ENCODE measurements at places on chromosomes 16 and 17. TPM values are rescaled to one million over a fixed set of nuclear protein-coding genes. Genes with fewer than 3 reads are reported as not detected.

DNA sequence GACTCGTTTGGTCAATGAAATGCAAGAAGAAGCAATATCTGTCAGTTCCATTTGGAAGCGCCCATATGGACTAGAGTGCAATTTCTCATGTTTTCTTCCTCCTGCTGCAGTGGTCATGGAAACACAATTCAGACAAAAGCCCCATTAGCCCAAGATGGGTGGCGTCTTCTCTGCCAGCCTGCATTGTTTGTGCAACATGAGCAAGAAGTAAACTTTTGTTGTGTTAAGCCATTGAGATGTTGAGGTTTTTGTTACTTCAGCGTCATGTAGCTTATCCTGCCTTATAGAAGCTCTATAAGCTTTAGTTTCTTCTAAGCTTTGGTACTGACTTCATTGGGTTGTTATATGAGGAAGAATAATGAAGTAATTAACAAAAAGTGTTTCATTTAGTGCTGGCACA lies 137.4 kb downstream of the NPIPB5 start:
- no peaks in the 10 kb centered on the region for H3K36me3 ChIP-seq
- H3K27ac ChIP-seq = no peak overlapping the region
- no peaks in the 10 kb centered on the region for H3K4me1 ChIP-seq
- H3K4me3 ChIP-seq = no peak overlapping the region
- peaks cover 8% of the 10 kb centered on the region for H3K27me3 ChIP-seq

- no peaks in the 10 kb centered on the region for H3K4me1 ChIP-seq
- peaks cover 13% of the 10 kb centered on the region for H3K27me3 ChIP-seq
- DNase-seq = peak; percentile 39
- no peak overlapping the region for H3K27ac ChIP-seq
Measured at GRCh38 chr16:87570938-87571867, 31.1 kb upstream of the JPH3 start.

GRCh38 chr16:70753694-70754325 lies 47.1 kb downstream of the VAC14 start:
- DNase-seq = no peak
- no peak overlapping the region for H3K4me3 ChIP-seq
- H3K27ac ChIP-seq = no peak overlapping the region
- no peaks in the 10 kb centered on the region for H3K27me3 ChIP-seq

GRCh38 chr16:1530883-1531637 lies 2.4 kb upstream of the TMEM204 start:
- peaks cover 13% of the 10 kb centered on the region for H3K4me1 ChIP-seq
- peaks cover 16% of the 10 kb centered on the region for H3K36me3 ChIP-seq
- no peak overlapping the region for H3K27ac ChIP-seq
- H3K27me3 ChIP-seq = no peaks in the 10 kb centered on the region
- no peak overlapping the region for H3K4me3 ChIP-seq

GRCh38 chr17:36566081-36566480 lies 21.4 kb downstream of the GGNBP2 start:
- H3K27me3 ChIP-seq = no peaks in the 10 kb centered on the region
- no peak for DNase-seq
- no peak overlapping the region for H3K4me3 ChIP-seq
- peaks cover 9% of the 10 kb centered on the region for H3K4me1 ChIP-seq
- peaks cover 31% of the 10 kb centered on the region for H3K36me3 ChIP-seq

DNA sequence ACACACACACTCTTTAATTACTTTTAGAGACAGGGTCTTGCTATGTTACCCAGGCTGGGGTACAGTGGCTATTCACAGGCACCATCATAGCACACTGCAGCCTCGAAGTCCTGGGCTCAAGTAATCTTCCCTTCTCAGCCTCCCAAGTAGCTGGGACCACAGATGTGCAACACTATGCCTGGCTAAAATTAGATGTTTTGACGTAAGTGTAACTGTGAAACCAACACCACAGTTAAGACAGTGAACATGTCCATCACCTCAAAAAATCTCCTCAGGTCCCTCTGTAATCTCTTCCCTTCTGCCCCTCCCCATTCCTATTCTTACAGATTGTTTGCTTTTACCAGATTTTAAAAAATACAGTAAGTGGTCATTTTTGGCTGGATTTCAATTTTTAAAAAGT lies 66.7 kb downstream of the RPGRIP1L start:
- no peak overlapping the region for H3K4me3 ChIP-seq
- peaks cover 20% of the 10 kb centered on the region for H3K36me3 ChIP-seq
- H3K27me3 ChIP-seq = no peaks in the 10 kb centered on the region
- H3K4me1 ChIP-seq = no peaks in the 10 kb centered on the region
- no peak for DNase-seq

DNA sequence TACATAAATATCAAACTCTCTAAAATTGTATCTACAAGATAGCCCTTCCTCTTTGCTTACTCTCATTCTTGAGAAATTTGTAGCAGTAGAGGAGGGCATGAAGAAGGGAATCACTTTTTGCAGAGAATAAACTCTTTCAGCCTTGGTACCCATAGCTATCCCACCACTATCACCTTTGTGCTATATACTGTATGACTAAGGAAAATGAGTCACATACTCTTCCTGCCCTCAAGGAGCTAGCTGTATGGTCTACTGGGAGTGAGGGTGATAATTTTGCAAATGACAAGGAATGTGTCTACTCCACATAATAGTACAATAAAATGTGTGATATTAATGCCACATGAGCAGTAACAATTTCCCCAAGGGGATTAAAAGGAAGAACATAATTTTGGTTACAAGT lies 184.6 kb upstream of the WSB1 start:
- no peak for DNase-seq
- no peaks in the 10 kb centered on the region for H3K36me3 ChIP-seq
- H3K4me3 ChIP-seq = no peak overlapping the region
- H3K27ac ChIP-seq = no peak overlapping the region
- peaks cover 6% of the 10 kb centered on the region for H3K27me3 ChIP-seq

GRCh38 chr17:2190014-2190413 lies 113.6 kb downstream of the SMG6 start:
- peaks cover 44% of the 10 kb centered on the region for H3K36me3 ChIP-seq
- no peaks in the 10 kb centered on the region for H3K27me3 ChIP-seq
- peaks cover 40% of the 10 kb centered on the region for H3K4me1 ChIP-seq
- no peak for DNase-seq
- H3K4me3 ChIP-seq = no peak overlapping the region

DNA sequence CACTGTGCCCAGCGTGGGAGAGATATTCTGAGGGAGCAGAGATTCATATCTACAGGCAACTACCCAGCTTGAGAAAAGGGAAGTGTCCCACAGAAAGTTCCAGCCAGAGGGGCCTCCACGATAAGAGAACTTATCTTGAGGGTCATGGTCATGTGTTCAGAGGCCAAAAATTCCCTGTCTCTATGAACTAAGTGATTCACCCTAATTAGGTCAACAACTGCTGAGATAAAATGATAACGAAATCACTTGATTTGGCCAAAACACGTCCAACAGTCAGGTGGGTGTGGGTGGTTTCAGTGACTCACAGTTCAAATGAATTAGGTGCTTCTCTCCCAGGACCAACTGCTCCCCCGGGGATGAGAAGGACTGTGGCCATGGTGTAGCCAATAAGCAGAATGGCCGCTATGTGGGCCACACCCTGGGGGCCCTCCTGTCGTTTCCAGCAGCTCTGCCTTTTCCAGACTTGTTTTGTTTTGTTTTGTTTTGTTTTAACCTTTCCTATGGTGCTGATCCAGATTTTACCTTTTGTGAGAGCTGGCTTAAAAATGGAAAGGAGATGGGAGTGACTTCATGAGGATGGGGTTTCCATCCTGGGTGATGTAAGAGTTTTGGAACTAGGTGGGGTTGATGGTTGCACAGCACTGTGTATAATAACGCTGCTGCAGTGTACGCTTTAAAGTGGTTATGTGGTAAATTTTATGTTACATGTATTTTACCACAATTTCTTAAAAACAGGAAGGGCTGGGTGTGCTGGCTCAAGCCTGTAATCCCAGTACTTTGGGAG lies 8.7 kb downstream of the DNAI2 start:
- no peaks in the 10 kb centered on the region for H3K27me3 ChIP-seq
- H3K4me3 ChIP-seq = peak overlapping the region; percentile 38
- peaks cover 28% of the 10 kb centered on the region for H3K4me1 ChIP-seq
- H3K36me3 ChIP-seq = no peaks in the 10 kb centered on the region
- peak; percentile 71 for DNase-seq

DNA sequence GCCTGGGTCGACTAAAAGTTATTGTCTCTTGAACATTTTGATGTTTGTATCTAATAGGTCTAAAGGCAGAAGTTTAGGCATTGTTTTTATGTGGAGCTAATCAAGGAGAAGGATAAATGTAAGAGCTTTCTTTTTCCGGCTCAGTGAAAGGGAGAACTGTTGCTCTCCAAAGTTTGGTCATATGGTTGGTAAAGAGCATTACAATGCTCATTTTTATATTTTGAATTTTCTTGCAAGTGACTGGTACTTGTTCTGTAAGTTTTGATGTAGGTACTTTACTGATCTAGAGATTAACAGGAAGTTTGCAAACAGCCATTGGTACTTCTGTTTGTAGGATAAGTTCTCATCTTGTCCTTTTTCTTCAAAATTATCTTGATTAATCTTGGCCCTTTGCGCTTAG lies 30.9 kb upstream of the BCAS3 start:
- no peak overlapping the region for H3K4me3 ChIP-seq
- DNase-seq = no peak
- peaks cover 23% of the 10 kb centered on the region for H3K36me3 ChIP-seq
- H3K27ac ChIP-seq = no peak overlapping the region
- peaks cover 11% of the 10 kb centered on the region for H3K4me1 ChIP-seq

GRCh38 chr16:68247932-68248331 lies 2.8 kb downstream of the PLA2G15 start:
- H3K4me3 ChIP-seq = no peak overlapping the region
- peaks cover 26% of the 10 kb centered on the region for H3K4me1 ChIP-seq
- H3K27ac ChIP-seq = no peak overlapping the region
- no peak for DNase-seq
- H3K27me3 ChIP-seq = no peaks in the 10 kb centered on the region

DNA sequence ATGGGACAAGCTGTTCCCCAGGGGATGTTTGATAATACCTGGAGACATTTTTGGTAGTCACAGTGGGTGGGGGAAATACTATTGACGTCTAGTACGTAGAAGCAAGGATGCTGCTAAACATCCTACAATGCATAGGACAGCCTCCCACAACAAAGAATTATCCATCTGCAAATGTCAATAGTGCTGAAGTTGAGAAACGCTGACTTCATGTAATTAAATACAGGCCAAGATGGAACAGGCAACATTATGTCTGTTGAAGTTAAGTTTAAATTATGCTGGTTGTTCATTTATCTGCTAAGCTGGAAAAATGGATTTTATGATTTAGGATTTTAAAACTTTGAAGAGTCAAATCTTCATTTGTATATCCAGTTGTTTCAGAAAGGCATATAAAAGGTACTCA lies 341.2 kb upstream of the DYNLRB2 start:
- H3K4me1 ChIP-seq = peaks cover 2% of the 10 kb centered on the region
- H3K4me3 ChIP-seq = no peak overlapping the region
- no peak overlapping the region for H3K27ac ChIP-seq
- peaks cover 12% of the 10 kb centered on the region for H3K27me3 ChIP-seq

DNA sequence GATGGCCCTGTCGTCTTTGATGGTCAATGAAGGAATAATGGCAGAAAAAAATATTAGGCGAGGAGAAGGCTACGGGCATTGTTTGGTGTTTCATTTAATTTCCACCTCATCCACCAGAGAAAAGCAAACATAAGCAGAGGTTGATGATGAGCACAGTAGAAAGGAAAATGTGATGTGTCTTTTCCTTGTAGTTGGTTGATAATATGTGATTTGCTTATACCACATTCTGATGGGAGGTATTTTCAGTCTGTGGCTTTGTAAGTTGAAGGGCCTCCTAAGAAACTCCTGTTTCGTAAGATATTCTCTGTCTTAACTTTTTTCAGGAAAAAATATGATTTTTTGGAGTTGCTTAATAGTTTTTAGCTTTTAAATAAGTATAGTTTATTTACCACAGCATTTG lies 215.7 kb downstream of the PRKCA start:
- H3K36me3 ChIP-seq = peaks cover 40% of the 10 kb centered on the region
- H3K4me1 ChIP-seq = peaks cover 62% of the 10 kb centered on the region
- H3K27me3 ChIP-seq = no peaks in the 10 kb centered on the region
- peak overlapping the region; percentile 60 for H3K4me3 ChIP-seq
- peak overlapping the region; percentile 93 for H3K27ac ChIP-seq

DNA sequence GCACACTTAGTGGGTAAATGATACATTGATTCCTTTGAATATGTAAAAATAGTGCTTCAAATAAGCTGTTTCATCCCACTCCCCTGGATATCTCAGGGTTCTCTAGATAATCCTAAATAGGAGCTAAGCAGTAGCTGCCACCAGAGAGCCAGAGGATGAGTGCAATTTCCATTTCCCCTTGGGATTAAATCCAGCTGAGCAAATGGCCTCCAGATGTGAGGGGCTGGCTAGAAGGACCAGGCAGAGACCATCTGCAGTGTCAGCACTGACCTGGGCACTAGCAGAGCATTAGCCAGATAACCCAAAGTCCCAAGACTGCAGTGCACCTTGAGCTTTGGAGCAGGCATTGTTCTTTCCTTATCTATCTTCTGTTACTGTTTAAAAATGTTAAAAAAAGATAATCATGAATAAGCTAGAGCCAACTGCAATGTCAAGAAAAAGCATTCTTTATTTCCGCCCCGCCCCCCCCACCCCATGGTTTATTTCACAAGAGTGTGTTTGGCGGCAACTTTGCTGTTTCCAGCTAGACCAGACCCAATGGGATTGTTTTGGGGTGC lies 19.5 kb downstream of the GPR179 start:
- H3K36me3 ChIP-seq = peaks cover 16% of the 10 kb centered on the region
- H3K27ac ChIP-seq = no peak overlapping the region
- no peak for DNase-seq
- no peaks in the 10 kb centered on the region for H3K27me3 ChIP-seq

DNA sequence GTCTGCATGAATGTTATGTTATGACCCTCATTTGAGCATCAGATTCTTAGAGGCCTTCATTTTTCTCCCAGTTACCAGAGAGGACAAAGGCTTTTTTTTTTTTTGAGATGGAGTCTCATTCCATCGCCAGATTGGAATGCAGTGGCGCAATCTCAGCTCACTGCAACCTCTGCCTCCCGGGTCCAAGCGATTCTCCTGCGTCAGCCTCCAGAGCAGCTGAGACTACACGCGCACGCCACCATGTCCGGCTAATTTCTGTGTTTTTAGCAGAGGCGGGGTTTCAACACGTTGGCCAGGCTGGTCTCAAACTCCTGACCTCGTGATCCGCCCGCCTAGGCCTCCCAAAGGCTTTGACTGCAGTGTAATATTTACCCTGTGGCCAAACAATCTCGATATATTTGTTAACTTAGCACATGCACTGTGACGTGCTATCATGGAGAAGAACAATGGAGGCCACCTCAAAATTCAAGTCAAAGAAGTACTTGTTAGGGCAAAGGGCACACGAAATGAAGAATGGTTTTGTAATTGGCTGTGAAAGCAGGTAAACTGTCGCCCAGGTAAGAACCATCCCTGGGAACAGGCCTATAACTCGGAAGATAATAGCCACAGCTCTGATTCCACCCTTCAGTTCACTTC lies 303.4 kb downstream of the SLC39A11 start:
- no peaks in the 10 kb centered on the region for H3K4me1 ChIP-seq
- H3K27me3 ChIP-seq = no peaks in the 10 kb centered on the region
- no peak overlapping the region for H3K4me3 ChIP-seq

Gene TBC1D3D
- 2.8 TPM for total RNA-seq

Gene PFN1
- 1,802 TPM for total RNA-seq

Gene ADGRG3
- total RNA-seq = not detected

Gene ORC6
- 60.7 TPM for total RNA-seq

Data from activated naive CD8-positive, alpha-beta T cell treated with anti-CD3 and anti-CD28 coated beads for 36 hours (primary cell).